ENCODE measurements at places on chromosomes 1 and 21.

DNA sequence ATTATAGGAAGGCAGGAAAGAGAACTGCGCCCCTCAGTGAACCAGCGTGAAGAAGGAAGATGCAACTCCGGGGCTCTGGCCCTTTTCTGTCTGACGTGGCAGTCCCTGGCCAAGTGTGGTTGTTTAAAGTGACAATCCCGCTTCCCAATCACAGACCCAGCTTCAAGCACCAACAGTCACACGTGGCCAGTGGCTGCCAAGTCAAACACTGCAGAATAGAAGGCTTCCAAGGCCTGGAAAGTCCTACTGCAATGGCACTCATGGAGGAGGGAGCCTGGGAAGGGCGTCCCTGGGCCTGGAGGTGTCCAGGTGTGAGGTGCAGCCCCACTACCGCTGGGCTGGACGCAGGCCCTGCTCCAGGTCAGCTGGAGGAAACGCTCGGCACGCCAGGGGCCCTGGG is 143.8 kb downstream of the CASZ1 start:
- DNase-seq = no peak

DNA sequence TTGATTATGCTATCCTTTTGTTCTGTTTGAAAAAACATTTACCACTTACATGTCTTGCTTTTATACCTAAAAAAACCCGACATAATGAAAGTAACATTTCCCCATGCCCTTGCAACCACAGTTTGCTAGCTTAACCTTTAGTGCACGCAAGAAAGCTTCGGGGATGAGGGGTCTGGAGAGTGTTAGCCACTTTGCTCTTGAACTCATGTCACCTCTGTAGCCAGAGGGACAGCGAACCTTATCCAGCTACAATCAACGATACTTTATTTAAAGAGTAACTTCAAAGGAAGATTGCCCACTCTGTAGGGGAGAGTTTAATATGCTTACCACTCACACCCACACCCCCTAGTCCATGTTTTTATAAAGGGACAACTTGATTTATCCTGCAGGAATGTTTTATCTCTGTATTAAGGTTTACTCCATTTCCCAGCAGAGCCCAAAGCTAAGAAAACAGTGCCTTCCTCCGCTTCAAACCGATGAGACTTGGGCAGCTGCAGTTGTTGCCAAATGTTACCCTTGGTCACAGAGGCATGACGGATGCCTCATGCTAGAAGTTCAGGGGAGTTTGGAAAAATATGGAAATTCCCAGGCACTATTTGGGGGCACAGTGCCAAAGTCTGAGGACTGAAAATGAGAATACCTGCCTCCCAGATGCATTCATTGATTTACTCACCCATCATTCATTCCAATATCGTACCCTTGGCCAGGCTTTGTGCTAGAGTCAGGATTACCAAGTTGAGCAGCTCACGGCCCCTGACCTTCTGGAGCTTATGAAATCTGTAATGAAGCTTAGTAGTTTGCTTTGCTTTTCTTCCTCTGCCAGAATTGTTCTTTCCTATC is 61.4 kb upstream of the VCAM1 start:
- DNase-seq = no peak

DNA sequence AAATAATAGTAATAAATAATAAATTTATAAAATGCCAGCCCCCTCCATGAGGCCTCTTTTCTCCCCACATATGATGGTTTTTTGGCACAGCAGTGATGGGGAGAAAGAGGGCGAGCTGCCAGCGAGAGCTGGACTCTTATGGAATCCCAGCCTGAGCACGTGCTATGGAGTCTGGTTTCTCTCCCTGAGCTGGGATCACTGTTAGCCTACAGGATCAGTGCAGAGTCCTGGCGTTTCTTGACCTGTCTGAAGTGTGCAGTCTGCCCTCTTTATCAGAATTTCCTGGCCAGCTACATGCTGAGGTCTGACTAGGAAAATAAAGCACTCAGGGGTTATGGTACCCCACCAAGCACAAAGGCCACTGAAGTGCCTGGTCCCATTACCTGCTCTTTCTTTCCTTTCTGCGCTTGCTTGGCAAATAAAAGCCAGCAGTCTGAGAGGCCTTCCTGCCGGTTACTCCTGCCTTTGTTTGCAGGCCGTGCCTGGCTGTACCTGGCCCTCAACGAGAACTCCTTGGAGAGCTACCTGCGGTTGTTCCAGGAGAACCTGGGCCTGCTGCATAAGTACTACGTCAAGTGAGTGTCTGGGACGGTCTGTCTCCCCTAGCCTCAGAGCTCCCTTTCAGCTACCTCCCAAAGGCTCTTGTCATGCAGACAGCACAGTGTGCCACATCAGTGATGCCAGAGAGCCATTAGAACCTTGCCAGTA is 18.5 kb upstream of the SLC25A34 start:
- DNase-seq = no peak

DNA sequence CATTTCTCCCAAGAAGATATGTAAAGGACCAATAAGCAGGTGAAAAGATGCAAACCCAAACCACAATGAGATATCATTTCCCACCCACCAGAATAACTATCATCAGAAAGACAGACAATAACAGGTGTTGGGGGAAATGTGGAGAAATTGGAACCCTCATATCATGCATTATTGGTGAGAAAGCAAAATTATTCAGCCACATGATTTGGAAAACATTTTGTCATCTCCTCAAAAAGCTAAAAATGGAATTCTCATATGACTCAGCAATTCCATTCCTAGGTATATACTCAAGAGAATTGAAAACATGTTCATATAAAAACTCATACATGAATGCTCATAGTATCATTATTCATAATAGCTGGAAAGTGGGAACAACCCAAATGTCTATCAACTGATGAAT is 25.1 kb upstream of the RNF186 start:
- DNase-seq = no peak

DNA sequence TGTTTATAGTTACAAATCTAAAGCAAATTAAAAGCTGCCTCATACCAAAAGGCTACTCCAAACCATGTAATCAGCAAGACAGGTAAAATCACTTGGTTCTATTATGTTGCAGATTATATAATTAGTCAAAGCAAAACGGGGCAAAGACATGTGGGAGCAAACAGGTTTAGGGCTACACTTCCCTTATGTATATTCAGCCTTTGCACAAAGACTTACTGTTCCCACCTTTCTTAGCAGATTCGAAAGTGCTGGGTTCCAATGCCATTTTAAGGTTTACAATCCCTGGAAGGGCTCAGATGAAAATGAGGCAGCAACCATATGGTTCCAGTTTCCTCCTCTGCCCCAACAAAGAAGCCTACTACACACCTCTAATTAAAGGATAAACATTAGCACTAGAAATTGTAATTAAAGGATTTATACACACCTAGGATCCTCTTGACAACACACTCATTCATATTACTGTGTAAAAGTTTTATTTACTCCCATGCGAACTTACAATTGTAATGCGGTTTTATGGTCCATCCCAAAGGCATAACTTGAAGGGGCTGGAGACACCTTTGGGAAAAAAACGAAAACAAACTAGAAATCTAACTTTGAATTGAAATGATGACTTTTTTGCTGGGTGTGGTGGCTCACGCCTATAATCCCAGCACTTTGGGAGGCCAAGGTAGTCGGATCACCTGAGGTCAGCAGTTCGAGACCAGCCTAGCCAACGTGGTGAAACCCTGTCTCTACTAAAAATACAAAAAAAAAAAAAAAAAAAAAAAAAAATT is 117.3 kb upstream of the PKN2 start:
- no peak for DNase-seq

GRCh38 chr1:108513044-108513415 is 46.9 kb upstream of the EEIG2 start:
- no peak for DNase-seq

Measured in OCI-LY7 (cell line).